Naive B cell (primary cell): ENCODE measurements at places on chromosomes 2 and 18. TPM values are rescaled to one million over a fixed set of nuclear protein-coding genes. Genes with fewer than 3 reads are reported as not detected.

DNA sequence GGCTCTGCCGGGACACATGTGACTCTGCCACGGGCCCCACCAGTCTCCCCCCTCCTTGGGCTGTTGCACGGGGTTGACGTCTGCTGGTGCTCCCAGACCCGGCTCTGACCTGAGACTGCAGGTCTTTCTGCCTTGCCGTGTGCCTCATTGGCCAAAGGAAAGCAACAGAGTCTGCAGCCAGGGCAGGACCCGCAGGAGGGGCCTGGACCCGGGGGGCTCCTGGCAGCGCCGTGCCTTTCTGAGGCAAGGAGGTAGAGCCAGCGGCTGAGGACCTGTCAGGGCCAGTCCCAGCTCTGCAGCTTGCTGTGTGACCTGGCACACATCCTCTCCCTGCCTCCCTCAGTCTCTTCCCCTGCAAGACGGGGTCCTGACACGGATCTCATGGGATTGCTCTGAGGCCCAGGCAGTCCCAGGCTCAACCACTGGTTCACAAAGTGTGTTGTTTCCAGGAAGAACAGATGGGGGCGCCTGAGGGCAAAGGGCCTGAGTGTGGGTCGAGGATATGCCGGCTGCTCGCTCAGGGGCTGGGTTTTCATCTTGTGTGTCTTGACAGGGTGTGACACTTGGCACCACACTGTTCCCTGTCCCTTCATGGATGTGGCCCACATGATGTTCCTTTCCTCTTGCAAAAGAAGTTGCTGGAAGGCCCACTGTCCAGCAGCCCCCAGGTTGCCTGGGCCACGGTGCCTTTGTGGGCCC lies 9.0 kb downstream of the CAPN10 start:
- DNase-seq, result no peak

DNA sequence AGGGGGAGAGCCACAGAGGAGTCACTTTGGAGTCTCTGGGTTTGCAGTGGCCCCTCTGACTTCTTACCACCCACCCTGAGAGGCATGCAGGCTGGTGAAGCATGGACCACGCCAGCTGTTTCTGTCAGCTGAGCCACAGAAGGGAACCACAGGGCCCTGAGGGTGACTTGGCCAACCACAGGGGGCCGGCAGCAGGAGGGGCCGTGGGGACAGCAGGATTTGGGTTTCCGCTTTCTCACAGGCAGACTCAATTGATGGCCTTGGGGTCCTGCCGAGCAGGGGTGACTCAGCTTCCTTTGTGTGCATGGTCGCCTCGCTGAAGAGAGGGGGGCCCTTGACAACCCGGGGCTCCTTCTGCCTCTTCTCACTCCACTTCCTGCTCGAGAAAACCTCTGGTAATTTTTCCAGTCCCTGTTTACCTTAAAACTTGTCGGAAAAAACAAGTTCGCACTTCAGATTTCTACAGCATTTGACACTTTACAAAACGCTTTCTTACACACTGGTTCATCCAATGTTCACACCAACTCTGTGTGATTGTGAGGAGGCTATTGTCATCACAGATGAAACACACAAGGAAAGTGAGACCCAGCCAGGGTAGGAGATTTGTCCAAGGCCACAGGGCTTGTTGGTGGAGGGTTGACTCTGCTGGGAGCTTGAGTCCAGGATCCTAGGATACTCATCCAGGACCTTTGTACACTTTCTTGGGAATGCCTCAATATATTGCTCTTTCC lies 311.2 kb downstream of the LPIN1 start:
- peak; percentile 72 for DNase-seq

DNA sequence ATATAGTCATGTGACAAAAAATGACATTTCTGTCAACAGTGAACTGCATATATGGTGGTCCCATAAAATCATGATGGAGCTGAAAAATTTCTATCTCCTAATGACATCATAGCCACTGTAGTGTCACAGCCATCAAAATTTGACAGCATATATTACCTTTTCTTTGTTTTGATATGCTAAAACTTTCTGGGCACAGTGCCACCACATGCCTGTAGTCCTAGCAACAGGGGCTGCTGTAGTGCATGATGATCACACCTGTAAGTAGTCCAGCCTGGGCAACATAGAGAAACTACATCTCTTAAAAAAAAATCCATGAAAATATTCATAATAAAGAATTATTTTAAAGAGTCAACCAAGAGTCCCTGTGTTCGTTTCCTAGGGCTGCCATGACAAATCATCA lies 155.5 kb upstream of the SERTAD2 start:
- no peak for DNase-seq

The FHOD3 gene
- not detected for polyA plus RNA-seq

The RNU2-63P gene
- polyA plus RNA-seq, result not detected
